ENCODE measurements at places on chromosomes 4 and X.

DNA sequence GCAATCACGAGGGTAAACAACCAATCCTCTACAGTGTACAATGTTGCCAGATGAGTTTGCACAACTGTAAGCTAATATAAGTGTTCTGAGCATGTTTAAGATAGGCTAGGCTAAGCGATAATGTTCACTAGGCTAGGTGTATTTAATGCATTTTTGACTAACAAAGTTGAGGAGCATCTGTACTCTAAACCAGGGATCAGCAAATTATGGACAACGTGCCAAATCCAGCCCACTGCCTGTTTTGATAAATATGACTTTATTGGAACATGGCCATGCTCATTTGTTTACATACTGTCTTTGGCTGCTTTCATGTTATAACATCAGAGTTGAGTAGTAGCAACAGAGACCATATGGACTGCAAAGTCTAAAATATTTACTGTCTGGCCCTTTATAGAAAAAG is 46.3 kb upstream of the ARHGEF6 start:
- no peak for DNase-seq

DNA sequence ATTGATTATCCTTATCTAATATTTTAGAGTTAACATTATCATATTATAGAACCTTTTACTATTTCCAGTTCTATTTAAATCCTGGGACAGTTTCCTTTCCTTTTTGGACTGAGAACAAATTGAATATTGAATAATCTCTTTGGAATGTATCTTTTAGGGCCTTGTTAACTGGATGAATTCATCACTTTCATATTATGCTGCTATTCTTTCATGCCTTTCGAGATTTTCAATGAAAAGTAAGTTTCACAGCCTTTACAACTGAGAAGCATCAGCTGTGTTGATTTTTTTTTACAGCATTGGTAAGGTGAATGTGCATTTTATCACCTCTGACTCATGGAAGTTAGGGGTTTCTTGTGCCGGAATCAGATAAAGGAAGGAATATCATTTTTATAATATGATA is 39.6 kb downstream of the PDLIM5 start:
- DNase-seq = no peak

DNA sequence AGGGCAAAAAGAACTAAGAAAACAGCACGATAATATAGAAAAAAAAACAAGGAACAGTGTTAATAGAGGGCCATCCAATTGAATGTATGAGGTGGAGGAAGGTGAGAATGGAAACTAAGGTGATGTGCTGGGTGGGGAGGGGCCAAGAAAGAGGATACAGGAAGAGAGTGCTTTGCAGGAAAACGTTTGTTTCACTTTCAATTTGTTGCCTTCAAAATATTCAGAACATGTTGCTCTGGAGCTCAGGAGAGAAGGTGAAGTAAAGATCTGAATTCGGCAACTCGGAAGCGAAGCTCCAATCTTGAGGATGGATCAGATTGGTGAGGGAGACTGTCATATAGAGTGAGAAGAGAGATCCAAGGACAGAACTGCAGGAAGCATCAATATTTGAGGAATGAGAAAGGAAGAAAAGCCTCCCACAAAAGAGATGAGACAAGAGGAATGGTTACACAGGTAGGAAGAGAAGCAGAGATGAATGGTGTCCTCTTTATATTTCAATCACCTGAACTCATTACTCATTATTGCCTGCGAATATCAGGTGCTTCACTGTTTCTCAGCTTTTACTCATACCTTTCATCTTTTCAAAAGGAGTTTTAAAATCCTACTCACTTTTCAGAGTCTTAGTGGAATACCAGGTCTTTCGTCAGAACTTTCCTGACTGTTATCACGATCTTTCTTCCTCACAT is 14.7 kb upstream of the SEC24D start:
- DNase-seq = no peak

DNA sequence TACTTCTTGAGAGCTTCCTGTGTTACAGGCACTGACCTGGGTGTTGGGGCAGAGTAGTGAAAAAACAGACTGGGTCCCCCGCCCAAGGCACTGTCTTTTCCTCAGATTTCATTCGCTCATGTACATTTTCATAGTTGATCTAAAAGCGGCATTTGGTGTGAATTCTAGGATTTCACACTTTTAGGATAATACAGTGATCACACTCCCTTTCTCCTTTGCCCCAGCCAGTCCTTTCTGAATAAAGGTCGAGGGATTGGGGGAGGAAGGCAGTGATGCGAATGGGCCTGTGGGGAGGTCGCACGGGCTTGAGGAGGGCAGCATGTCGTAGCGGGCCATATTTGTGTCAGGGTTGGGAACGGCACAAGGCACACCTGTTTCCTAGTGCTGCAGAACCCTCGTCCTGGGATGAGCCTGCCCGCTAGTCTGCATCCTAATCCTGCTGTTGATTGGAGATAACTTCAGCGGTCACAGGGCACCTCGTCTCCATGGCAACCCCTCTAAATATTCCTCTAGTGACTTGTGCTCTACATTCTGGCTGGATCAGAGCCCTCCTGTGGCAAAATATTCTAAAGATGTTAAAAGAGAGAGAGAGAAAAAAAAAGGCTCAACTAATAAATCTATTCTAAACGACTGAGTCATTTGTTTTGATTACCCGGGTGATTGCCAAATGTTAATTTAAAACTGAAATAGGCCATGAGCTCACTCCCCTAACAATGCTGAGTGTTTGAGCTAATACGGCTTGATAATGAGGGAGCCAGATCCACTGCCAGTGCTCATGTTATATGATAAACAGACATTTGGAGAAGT is 21.8 kb downstream of the FHL1 start:
- no peak for DNase-seq

- no peak for DNase-seq
Measured at GRCh38 chrX:152165033-152165743, 26.8 kb upstream of the MAGEA10 start.

DNA sequence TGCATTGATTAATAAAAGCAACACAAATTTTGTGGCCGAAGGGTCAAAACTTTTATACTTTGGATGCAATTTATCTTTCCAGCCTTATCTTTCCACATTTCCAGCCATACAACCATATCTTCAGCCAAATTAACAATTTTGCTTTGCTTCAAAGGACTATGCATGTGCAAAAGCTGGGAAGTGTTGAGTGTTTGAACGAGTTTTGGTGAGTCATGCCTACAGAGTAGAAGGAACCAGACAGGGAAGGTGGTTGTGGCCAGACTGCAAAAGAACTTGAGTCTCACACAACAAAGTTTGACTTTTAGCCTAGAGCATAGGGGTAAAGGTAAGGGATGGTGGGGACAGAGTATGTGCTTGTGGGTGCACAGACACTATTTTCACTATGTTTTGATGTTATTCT is 53.0 kb upstream of the GABRA2 start:
- no peak for DNase-seq

GRCh38 chrX:152663086-152663485 is 25.4 kb downstream of the GABRQ start:
- no peak for DNase-seq

DNA sequence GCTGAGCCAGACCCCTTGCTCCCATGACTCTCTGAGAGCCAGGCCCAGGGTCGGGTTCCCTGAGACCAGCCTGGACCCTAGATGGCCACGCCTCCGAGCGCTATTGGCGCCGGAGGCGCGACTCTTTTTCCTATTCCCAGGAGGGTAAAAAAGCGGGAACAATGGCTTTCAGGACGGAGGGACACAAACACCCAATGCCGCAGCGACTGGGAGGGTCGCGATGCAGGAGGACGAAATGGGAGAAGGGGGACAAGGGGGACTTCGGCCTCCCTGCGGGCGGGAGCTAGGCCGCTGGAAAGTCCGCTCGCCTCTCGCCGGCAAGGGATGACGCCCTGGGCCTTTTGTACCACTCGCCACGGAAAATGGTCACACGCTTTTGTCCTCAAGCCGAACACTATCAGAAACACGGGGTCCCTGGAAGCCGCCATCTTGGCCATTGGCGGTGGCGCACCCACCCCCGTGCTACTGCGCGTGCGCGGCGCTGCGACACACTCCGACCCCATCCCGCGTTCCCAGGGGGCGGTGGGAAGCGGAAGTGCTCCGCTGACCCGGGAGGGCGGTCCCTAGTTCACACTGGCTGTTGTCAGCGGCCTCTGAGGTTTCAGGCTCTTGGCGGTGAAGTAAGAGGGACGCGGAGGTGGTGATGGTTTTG is 98.4 kb downstream of the ZNF674 start:
- DNase-seq = peak; percentile 78

GRCh38 chr4:112321776-112322684 is 24.9 kb downstream of the ALPK1 start:
- DNase-seq = peak; percentile 68

- DNase-seq = no peak
Measured at GRCh38 chrX:8067754-8068462, 103.2 kb downstream of the VCX2 start.

DNA sequence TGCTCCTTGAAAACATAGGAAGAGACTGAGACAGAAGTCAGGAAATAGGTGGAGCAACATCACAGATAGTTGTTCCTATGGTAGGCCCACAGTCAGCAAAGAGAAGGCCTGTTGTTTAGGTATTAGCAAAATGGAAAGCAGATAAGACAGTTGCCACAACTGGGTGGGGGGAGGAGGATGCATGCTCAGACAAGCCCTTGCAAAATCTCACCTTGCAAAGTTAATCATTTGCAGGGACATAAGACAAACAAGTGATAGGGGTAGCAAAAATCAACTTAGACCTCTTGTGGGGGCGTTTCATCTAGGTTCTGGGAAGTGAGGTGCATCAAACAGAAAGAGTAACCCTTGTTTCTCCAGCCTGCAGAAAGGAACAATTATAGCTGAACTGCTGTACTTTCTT is 30.7 kb downstream of the SERPINA7 start:
- DNase-seq = no peak

GRCh38 chrX:134144231-134144630 is 92.8 kb upstream of the CCDC160 start:
- DNase-seq = peak; percentile 10

GRCh38 chr4:45568694-45569093 is 555.2 kb downstream of the GABRG1 start:
- DNase-seq = no peak

- DNase-seq = no peak
Measured at GRCh38 chr4:41678951-41679350, 69.6 kb downstream of the PHOX2B start.
